ENCODE measurements at places on chromosomes 7 and 10. TPM values are rescaled to one million over a fixed set of nuclear protein-coding genes. Genes with fewer than 3 reads are reported as not detected.

LIPF gene
- total RNA-seq = not detected

CALY gene
- total RNA-seq = 0.43 TPM

EGR2 gene
- total RNA-seq = 1.1 TPM

PNLIP gene
- not detected for total RNA-seq

GRCh38 chr7:135425036-135425435 lies 84.9 kb downstream of the CNOT4 start:
- no peak for DNase-seq

- no peak for DNase-seq
These were observed 30.2 kb downstream of the MICALL2 start for GRCh38 chr7:1428941-1429501.

DNA sequence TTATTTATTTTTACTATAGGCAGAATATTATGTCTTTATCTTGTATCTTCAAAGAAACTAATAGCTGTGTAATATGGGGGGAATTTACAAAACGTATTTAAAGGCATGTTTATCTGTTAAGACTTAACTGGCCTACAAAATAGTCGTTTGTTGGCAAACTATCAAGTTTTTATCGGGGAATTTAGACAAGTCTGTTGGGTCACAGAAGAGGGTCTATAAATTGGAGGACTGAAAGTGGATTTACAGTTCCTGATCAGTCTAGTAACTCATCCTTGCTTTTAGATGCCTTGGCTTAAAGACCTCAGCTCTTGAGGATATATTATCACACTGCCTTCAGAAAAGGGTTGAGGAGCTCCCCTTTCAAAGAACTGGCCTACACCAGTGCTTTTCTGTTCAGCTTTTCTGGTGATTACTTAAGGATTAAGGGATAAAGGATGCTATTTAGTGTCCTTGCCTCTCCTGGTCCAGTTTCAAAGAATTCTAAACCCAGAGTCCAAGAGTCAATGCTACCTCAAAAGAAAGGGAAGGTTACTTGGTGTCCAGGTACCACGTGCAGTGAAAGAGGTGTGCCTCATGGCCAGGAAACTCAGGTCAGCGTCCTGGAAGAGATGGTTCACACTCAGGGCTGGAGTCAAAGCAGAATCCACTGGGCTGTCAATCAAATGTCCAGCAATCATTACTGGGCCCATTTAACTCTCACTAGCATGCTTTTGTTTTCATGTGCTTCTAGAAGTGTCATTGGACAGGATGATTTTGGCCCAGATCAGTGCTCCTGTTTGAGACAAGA lies 42.9 kb upstream of the ABI1 start:
- no peak for DNase-seq

MINDY4 gene
- 3.2 TPM for total RNA-seq

LOXL4 gene
- 0.34 TPM for total RNA-seq

- DNase-seq = no peak
These were observed 561.9 kb upstream of the KCND2 start for GRCh38 chr7:119711104-119711503.

GIMAP1 gene
- 2.4 TPM for total RNA-seq

GRCh38 chr7:116399819-116400218 lies 99.7 kb upstream of the CAV2 start:
- no peak for DNase-seq

GRCh38 chr10:109275960-109276359 lies 647.4 kb downstream of the XPNPEP1 start:
- DNase-seq = no peak

ERVW-1 gene
- total RNA-seq = not detected
